ENCODE measurements at places on chromosomes 16 and 17. TPM values are rescaled to one million over a fixed set of nuclear protein-coding genes. Genes with fewer than 3 reads are reported as not detected.

GRCh38 chr16:80671281-80671849 lies 130.6 kb downstream of the DYNLRB2 start:
- DNase-seq = no peak

BORCS6 gene
- 4.8 TPM for total RNA-seq

GRCh38 chr17:75105126-75106080 lies 4.4 kb upstream of the ARMC7 start:
- no peak for DNase-seq

DNA sequence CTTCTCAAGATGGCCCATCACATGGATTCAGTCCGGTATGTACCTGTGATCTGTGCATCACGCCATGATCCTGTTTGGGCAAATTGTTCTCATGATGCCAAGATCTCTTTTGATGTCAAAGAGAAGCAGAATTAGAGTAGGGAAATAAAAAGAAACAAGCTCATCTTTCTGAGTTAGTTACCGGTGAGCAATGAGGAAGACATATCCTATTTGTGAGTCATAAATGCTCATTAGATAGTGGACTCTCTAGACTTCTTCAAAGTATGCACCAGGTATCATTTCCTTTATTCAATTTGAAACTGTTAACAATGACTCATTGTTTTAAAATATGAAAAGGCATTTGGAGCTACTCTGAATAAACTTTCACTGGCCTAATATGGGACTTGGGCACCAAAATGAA lies 8.0 kb upstream of the KRTAP4-12 start:
- DNase-seq = no peak

BRICD5 gene
- 8.7 TPM for total RNA-seq

DNA sequence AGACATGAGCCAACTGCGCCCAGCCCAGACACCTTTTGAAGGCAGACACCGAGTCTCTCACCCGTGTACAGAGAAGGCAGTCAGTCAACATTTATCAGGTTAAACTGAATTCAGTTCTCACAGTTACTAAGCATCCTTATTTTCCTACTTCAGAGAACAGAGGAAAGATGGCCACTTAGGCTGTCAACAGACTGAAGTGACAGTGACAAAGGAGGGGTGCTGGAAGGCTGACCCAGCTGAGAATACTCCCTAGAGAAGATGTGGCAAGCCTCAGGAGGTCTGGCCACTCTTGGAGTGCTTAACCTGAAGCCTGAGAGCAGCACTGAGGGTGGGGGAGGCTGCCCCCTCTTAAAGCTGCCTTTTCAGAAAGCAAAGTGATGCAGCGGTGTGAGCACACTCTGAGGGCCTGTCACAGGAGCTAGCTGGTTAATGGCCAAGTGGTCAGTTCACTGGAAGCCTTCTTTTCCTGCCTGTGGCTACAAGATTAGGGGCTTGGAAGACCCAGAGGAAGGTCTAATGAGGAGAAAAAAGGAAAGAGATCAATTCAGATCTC lies 51.0 kb upstream of the SREBF1 start:
- DNase-seq = no peak

Measured in type B pancreatic cell (in vitro differentiated cells).